RWPE1 (cell line): ENCODE measurements at places on chromosomes 7 and 10.

- no peak for DNase-seq
Measured at GRCh38 chr7:95469187-95469586, 16.6 kb upstream of the ASB4 start.

DNA sequence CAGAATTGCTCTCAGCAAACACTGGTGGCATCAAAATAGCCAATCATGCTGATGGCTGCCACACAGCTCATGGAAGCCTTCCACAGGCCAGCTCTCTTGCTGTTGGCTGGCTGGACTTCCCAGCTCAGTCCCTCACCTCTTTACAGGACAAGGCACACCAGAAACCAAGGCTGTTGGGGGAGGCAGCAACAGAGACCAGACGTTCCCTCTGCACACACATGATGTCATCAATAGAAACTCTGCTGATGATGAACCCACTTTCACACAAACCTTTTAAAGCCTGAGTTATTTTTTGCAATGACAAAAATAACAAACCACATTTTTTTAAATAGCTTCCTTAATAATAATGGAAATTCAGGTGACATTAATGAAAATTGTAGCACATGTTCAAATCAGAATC lies 300.9 kb upstream of the C7orf33 start:
- DNase-seq, result no peak

DNA sequence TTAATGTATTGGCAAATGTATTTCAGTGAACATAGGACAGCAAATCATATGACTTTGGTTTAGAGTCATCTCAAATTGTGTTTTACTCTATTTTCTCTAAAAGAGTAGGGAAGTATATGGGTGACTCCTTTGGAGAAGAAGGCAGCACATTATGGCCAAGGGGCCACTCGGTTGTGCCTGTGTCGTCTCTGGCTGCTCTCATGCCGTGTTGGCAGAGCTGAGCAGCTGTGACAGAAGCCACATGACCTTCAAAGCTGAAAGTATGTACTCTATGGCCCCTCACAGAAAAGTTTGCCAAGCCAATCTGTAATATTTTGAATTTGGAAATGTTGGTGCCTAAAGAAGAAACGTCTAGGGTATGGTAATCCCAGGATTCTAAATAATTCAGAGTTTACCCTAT lies 47.5 kb downstream of the TASOR2 start:
- no peak for DNase-seq

DNA sequence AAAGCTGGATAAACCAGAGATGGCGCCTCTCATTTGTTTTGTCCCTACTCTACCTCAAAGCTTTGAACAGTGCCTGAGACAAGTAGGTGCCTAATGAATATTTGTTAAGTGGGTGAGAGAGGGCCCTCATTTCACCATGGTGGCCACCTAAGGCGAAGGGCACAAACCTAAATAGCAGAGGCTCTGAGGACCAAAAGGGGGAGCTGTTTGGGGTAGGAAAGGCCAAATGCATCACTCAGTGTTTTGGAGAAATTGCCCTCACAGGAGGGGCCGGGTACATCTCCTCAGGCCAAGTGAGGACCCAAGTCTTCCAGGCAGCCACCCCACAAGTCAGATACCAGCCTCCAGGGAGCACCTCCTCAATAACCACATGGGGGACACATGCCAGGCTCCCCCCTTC lies 14.0 kb downstream of the IMPDH1 start:
- DNase-seq, result no peak

GRCh38 chr10:131559450-131559911 lies 248.0 kb upstream of the TCERG1L start:
- DNase-seq, result no peak

- DNase-seq, result no peak
Measured at GRCh38 chr10:59907918-59908807, 1.8 kb upstream of the CCDC6 start.

GRCh38 chr10:61882621-61883370 lies 18.7 kb upstream of the ARID5B start:
- DNase-seq, result peak; percentile 34

DNA sequence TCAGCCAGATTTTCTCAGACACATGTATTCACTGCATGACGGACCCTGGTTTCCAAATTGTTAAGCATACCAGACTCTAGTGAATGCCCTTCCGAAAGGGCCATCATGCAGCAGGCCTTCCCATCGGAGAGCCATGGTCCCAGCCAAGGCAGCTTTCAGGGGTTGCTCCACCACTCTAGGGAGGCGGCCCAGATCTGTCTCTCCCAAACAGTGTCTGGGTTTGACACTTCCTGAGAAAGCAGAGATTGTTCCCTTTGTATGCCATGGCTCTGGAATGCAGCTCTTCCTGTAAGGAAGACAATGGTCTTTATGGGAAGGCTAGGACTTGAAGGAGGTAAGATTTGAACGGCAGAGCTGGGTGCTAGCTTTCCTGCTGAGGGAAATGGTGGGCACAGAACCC lies 178.8 kb upstream of the BMPER start:
- DNase-seq, result no peak

DNA sequence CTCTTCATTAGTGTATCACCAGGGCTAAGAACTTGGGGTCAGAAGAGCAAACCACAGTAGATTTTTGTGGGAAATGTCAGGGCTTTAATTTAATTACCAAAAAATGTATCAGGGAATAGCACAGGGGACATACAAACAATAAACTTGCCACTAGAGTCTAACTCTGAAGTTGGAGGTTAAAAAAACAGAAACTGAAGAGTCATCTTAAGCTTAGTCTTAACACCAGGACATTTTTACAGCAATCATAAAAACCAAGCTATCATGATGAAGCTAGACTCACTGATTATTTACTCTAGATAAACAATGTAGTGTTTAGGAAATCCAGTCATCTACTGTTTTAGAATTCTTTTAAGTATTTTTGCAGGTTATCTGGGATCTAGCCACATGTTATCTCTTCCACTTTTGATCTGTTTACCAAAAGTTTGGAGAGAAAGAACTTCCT lies 48.4 kb upstream of the GLI3 start:
- DNase-seq, result no peak

DNA sequence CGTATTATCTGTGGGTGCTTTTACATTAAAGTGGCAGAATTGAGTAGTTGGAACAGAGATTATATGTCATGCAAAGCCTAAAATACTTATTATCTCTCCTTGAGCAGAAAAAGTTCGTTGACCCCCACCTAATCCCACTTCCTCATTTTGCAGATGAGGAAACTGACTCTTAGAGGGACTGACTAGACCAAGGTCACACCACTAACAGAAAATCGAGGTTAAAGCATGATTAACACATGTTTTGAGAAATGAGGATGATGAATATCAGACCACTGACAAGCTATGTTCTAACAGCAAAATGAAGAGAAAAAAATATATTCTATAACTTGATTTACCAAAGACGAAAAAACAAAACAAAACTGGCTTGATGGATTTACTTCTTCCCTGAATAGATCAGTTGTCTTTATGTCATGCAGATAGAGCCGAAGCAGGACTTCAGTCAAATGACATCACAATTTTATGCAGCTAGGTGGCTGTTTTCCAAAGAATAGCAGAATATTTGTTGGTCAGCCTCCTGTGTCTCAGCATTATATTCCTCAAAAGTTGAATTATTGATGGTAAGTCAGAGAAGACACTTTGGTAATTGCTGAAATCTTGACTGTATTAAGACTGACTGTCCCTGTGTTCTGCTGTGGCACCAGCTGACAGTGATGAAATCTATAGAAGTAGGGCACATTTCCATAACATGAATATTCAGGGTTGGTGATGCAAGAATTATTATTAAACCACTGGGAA lies 24.2 kb upstream of the SMIM30 start:
- no peak for DNase-seq

- DNase-seq, result no peak
Measured at GRCh38 chr7:126818393-126819196, 434.1 kb downstream of the GRM8 start.

DNA sequence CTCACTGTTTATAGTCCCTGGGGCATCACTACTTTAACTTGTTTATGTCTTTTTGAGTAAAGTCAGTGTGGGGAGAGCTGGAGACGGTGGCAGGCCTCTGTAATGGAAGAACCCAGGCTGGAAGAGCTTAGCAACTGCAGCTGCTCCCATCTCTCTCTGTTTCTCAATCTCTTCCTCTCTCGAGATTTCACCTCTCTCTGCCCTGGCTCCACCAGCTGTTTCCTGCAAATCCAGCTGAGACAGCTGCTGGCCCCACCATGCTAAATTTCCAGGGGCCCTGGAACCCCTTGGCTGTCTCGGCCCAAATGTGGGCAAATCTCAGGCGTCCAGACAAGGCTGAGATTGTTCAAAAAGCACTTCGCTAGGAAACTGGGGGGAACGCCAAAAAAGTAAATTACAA lies 25.8 kb upstream of the SLF2 start:
- DNase-seq, result no peak

- peak; percentile 86 for DNase-seq
Measured at GRCh38 chr10:6748981-6749635, 169.0 kb upstream of the PRKCQ start.

- no peak for DNase-seq
Measured at GRCh38 chr10:110040767-110041478, 33.1 kb downstream of the ADD3 start.

GRCh38 chr7:118104812-118105441 lies 79.0 kb upstream of the LSM8 start:
- DNase-seq, result peak; percentile 12

DNA sequence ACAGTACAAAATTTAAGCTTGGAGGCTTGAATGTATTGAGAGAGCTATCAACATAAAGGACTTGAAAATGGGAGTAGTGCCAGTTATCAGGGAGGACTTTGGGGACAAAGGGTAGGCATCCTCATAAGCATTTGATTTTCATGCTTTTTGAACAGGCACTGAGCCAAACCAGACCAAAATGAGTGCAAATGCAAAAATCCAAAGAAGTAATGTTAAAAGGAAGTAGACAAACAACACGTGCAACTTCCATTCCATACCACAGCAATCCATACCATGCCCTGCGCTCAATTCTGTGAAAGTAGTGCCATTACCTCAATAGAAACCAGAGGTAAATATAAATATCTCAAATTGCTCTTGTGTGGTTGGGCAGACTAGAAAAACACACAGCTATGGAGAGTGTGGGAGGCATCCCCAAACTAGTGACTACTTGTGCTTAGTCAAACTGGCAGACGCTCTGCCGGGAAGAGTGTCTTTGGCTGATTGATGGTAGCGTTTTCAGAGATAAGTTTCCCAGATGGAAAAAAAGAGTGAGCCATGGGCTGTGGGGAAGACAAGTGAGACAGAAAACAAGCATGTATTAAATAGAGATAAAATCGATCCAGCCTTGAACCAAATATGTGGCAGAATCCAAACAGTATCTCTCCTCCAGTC lies 161.5 kb downstream of the CREB5 start:
- DNase-seq, result no peak

DNA sequence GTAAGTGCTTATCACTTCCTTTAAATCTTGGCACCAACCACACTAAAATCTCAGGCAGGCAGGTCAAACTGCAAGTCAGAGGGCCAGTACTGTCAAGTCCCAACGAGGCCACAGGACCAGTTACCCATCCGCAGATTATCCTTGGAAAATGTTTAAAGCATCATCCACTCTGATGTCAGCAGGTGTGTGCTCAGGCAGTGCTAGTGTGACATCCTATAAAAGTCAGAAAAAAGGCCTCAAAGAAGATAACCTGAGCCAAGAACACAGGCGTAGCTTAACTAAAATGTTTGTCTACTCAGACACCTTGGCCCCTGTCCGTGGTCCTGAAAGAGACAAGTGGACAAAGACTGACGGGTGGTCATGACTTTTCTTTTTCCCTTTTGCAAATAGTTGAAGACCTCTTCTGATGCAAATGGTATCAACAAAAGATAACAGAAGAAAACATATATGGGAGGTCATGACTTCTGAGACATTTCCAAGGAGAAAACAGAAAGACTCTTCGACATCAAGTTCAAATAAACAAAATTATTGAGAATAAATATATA lies 309.3 kb downstream of the KCNMA1 start:
- DNase-seq, result peak; percentile 45

GRCh38 chr10:69703766-69704630 lies 74.0 kb downstream of the FAM241B start:
- peak; percentile 80 for DNase-seq
